Body of pancreas (tissue), 4 donors: ENCODE measurements at places on chromosomes 12 and 14. TPM values are rescaled to one million over a fixed set of nuclear protein-coding genes. Genes with fewer than 3 reads are reported as not detected.

OTOGL gene
- 0.33 TPM for total RNA-seq

IFI27 gene
- total RNA-seq, result 8.8 TPM

ADGRD1 gene
- 4.4 TPM for total RNA-seq

NKX2-1 gene
- not detected for total RNA-seq

DNA sequence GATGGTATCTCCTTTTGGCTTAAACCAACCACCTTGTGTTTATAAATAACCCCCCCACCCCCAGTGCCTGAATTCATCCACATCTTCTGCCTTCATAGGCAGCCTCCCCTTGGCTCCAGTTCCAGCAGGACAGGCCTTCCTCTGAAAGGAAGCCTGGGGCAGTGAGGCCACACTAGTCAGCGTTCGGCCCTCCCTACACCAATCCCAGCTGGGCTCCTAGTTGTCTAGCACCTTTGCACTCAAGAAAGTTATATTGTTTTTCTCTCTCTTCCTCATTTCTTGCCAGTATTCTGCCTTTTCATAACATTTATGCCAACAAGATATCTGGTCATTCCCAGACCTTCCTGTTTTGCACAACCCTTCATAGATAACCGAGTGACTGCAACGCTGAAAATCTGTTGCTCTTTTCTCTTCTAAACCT is 73.1 kb upstream of the ACTN1 start:
- peaks cover 15% of the 10 kb centered on the region for H3K36me3 ChIP-seq
- H3K4me1 ChIP-seq, result peaks cover 16% of the 10 kb centered on the region
- H3K27ac ChIP-seq, result no peak overlapping the region
- H3K27me3 ChIP-seq, result no peaks in the 10 kb centered on the region

DNA sequence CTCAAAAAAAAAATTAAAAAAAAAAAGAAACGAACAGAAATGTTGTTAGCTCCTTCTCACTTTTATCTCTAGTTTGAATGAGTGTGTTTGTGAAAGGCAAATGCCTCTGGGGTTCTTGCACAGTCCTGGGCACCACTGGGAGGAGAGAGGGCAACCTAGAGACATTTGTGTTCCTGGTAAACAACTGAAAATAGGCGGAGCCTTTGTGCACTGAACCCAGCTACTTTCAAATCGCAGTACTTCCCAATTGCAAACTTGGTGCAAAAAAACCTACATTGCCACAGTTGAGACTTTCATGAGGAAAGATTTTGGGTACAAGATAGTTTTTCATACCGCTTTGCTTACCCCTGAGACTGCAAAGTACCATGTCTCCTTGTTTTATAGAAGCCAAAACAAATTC is 430.0 kb downstream of the ZFP36L1 start:
- peaks cover 41% of the 10 kb centered on the region for H3K4me1 ChIP-seq
- H3K36me3 ChIP-seq, result no peaks in the 10 kb centered on the region
- no peak for DNase-seq
- no peak overlapping the region for H3K27ac ChIP-seq
- no peaks in the 10 kb centered on the region for H3K27me3 ChIP-seq

DNA sequence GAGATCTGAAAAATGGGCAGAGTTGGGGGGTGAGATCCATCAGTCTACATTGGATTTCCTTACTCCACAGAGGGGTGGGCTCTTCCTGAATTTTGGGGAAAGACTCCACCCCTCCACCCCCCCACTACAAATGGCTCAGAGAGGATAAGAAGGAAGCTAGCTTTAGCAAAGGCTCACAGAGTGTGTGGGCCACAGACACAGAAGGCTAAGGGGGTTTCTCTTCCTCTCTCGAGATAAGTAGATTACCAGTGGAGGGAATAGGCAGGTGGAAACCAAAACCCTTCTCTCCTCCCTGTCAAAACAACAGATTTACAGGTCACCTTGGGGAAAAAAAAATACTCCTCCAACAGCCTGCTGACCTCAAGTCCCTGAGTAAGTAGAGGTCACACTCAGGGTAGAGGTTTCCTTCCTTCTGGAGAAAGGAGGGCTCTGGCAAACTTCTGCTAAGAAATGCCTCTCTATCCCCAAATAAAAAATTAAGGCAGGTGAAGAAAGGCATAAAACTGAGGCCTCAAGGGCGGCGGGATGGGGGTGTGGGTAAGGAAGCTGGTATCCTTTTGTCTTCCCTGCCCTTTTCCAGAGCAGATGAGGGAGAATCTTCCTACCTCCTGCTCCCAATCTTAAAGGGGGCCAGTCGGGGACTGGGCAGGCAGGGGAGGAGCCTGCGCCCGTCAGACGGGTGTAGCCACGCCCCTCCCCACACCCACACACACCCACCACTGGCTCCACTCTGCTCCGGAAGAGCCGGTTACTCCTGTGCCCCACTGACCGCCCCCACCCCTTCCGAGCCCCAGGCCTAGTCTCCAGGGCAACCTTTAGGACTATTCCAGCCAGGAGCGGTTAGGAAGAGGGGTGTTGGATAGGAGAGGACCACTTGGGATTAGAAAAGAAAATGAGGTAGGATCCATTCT is 1.9 kb upstream of the BAZ2A start:
- H3K4me3 ChIP-seq, result no peak overlapping the region
- no peaks in the 10 kb centered on the region for H3K36me3 ChIP-seq
- H3K27ac ChIP-seq, result peak overlapping the region; percentile 22
- H3K4me1 ChIP-seq, result peaks cover 63% of the 10 kb centered on the region
- DNase-seq, result peak; percentile 80
- H3K27me3 ChIP-seq, result no peaks in the 10 kb centered on the region

DNA sequence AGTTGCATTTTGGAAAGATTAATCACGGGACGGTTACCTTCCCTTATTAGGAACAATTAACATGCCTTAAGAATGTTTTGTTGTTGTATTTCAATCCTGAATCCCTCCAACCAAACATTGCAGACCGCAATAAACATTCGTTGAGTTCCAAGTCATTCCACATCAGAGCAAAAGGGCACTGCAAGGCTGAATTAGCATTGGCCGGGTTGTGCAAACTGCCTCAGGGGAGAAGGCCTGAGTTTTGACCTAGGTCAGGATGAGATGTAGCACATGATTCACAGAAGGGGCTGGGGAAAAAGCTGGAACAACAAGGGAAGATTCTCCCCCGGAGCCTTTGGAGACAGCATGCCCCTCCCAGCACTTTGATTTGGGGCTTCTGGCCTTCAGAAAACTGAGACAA is 82.1 kb upstream of the BDKRB2 start:
- H3K27me3 ChIP-seq, result no peaks in the 10 kb centered on the region
- peaks cover 4% of the 10 kb centered on the region for H3K4me1 ChIP-seq
- H3K27ac ChIP-seq, result no peak overlapping the region
- no peak overlapping the region for H3K4me3 ChIP-seq

GRCh38 chr14:91732439-91732838 is 553 bp upstream of the CATSPERB start:
- H3K27me3 ChIP-seq, result no peaks in the 10 kb centered on the region
- H3K4me1 ChIP-seq, result no peaks in the 10 kb centered on the region
- H3K27ac ChIP-seq, result no peak overlapping the region
- DNase-seq, result no peak
- H3K4me3 ChIP-seq, result no peak overlapping the region
- no peaks in the 10 kb centered on the region for H3K36me3 ChIP-seq

- no peak overlapping the region for H3K27ac ChIP-seq
- no peaks in the 10 kb centered on the region for H3K27me3 ChIP-seq
- H3K4me3 ChIP-seq, result no peak overlapping the region
- no peak for DNase-seq
- H3K36me3 ChIP-seq, result no peaks in the 10 kb centered on the region
These were observed 8.4 kb upstream of the TUBA1A start for GRCh38 chr12:49197256-49197655.

GRCh38 chr14:41899416-41899815 is 292.7 kb downstream of the LRFN5 start:
- no peak overlapping the region for H3K27ac ChIP-seq
- no peaks in the 10 kb centered on the region for H3K27me3 ChIP-seq
- H3K36me3 ChIP-seq, result no peaks in the 10 kb centered on the region
- H3K4me1 ChIP-seq, result no peaks in the 10 kb centered on the region
- H3K4me3 ChIP-seq, result no peak overlapping the region

GRCh38 chr14:25122843-25123242 is 72.9 kb upstream of the STXBP6 start:
- DNase-seq, result no peak
- H3K4me1 ChIP-seq, result no peaks in the 10 kb centered on the region
- no peak overlapping the region for H3K4me3 ChIP-seq
- H3K27me3 ChIP-seq, result no peaks in the 10 kb centered on the region

GRCh38 chr12:102385343-102385742 is 95.0 kb downstream of the IGF1 start:
- H3K27me3 ChIP-seq, result no peaks in the 10 kb centered on the region
- no peak overlapping the region for H3K27ac ChIP-seq
- H3K4me1 ChIP-seq, result peaks cover 6% of the 10 kb centered on the region
- H3K4me3 ChIP-seq, result no peak overlapping the region
- DNase-seq, result no peak

GRCh38 chr12:110102255-110102654 is 21.9 kb upstream of the IFT81 start:
- no peak overlapping the region for H3K4me3 ChIP-seq
- H3K27ac ChIP-seq, result no peak overlapping the region
- no peaks in the 10 kb centered on the region for H3K27me3 ChIP-seq
- H3K4me1 ChIP-seq, result peaks cover 7% of the 10 kb centered on the region

DNA sequence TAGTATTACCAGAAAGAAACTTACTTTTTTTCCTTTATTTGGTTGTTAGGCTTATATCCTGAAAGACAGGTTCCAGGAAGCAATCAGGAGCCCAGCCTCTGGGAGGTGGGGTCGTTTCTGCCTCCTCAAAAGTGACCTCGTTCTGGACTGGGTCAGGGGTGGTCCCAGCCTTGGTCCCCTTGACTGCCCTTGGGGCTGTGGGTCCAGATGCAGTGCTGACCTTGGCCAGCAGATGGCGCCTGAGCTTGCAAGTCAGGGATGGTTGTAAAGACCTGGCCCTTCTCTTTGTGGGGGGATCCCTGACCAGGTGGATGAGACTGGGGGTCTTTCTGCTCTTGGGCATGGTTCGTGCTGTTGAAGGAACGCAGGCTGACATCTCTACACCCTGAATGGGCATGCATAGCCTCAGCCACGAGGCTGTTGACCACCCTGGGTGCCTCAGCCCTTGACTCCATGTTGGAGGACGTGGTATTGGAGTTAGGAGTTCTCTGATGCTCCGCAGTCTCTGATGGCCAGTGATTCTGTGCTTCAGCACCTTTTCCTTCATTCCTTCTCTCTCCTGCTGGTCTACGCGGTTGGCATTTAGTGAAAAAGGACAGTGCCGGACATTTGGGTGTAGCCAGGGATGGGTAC is 62.4 kb downstream of the ADCK1 start:
- no peak overlapping the region for H3K27ac ChIP-seq
- no peaks in the 10 kb centered on the region for H3K27me3 ChIP-seq
- DNase-seq, result peak; percentile 74
- no peaks in the 10 kb centered on the region for H3K36me3 ChIP-seq

- no peak for DNase-seq
- H3K27me3 ChIP-seq, result no peaks in the 10 kb centered on the region
- no peaks in the 10 kb centered on the region for H3K36me3 ChIP-seq
- no peak overlapping the region for H3K27ac ChIP-seq
- no peak overlapping the region for H3K4me3 ChIP-seq
These were observed 130.9 kb downstream of the KICS2 start for GRCh38 chr12:64091186-64091585.

- H3K27me3 ChIP-seq, result no peaks in the 10 kb centered on the region
- no peak overlapping the region for H3K4me3 ChIP-seq
- no peak for DNase-seq
- H3K27ac ChIP-seq, result peak overlapping the region; percentile 32
- no peaks in the 10 kb centered on the region for H3K36me3 ChIP-seq
These were observed 8.1 kb downstream of the CORO1C start for GRCh38 chr12:108722992-108723766.

DNA sequence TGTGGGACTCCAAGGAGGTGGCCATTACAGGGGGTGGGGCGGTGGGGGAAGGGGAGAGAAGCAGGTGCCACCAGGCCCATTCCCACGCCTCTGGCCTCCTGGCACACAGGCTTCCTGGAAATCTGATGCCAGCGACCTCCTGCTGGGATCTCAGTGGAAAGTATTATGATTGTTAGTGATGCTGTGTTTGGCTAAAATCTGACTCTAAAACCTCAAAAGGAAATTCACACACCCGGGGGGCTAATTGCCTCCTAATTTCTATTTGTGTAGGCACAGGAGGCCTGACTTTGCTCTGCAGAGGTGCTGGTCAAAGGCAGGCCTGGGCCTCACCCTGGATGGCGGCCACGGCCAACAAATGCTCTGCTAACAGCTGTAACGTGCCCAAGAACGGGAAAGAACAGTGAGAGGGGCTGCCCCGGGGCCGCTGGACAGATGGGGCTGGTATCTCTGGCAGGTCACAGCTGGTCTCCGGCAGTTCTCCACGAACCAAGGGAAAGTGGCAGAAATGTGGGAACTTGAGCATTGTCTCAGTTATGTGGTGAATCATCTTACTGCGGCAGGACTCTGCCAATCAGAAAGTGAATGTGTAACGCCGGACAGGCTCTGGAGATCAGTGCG is 14.3 kb downstream of the FAM181A start:
- H3K36me3 ChIP-seq, result no peaks in the 10 kb centered on the region
- peak; percentile 93 for DNase-seq
- H3K27ac ChIP-seq, result peak overlapping the region; percentile 97
- H3K4me1 ChIP-seq, result peaks cover 53% of the 10 kb centered on the region

DNA sequence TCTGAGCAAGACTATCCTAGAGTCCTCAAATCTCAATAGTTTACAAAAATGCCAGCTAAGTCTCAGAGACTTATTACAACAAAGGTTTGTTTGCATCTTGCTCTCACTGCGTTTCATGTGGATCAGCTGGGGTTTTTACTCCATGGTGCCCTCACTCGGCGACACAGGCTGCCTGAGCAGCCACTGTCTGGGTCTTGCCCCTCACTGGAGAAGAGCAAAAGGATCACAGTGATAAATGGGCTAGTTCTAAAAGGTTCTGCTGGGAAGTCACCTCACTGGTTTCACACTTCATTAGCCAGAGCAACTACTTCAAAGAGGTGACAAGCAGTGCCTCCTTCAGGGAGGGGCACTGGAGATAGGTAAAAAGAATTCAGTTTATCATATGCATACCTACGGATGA is 392.0 kb downstream of the RPL10L start:
- H3K27ac ChIP-seq, result no peak overlapping the region
- no peak for DNase-seq
- H3K4me3 ChIP-seq, result no peak overlapping the region
- no peaks in the 10 kb centered on the region for H3K4me1 ChIP-seq
- H3K27me3 ChIP-seq, result no peaks in the 10 kb centered on the region
